ENCODE measurements at places on chromosomes 2 and 18. TPM values are rescaled to one million over a fixed set of nuclear protein-coding genes. Genes with fewer than 3 reads are reported as not detected.

ACTG2 gene
- total RNA-seq, result 3.8 TPM

DNAJC5G gene
- total RNA-seq, result not detected

PARD3B gene
- 3.9 TPM for total RNA-seq

FOXD4L1 gene
- total RNA-seq, result 0.33 TPM

TUBA3E gene
- not detected for total RNA-seq

SAG gene
- not detected for total RNA-seq

MFF gene
- 85.6 TPM for total RNA-seq

CD302 gene
- total RNA-seq, result 8.5 TPM

PPM1G gene
- 122 TPM for total RNA-seq

LRP2 gene
- not detected for total RNA-seq

All from PC-3 (cell line).